ENCODE measurements at places on chromosomes 1 and 21. TPM values are rescaled to one million over a fixed set of nuclear protein-coding genes. Genes with fewer than 3 reads are reported as not detected.

GRCh38 chr1:115262886-115263285 lies 75.2 kb downstream of the NGF start:
- DNase-seq, result no peak

- DNase-seq, result no peak
Measured at GRCh38 chr1:226526801-226527595, 21.6 kb upstream of the STUM start.

GRCh38 chr1:223319905-223320580 lies 43.9 kb downstream of the SUSD4 start:
- no peak for DNase-seq

GRCh38 chr1:13469343-13469742 lies 44.5 kb downstream of the LRRC38 start:
- DNase-seq, result no peak

GRCh38 chr1:202324646-202325045 lies 17.1 kb downstream of the UBE2T start:
- DNase-seq, result no peak

LIN28A gene
- not detected for total RNA-seq

BTG3 gene
- 23.4 TPM for total RNA-seq

- DNase-seq, result no peak
Measured at GRCh38 chr1:169782596-169782995, 12.1 kb downstream of the METTL18 start.

GRCh38 chr1:231952154-231952553 lies 325.6 kb downstream of the DISC1 start:
- DNase-seq, result no peak

GRCh38 chr1:237235091-237235490 lies 193.1 kb downstream of the RYR2 start:
- no peak for DNase-seq

DNA sequence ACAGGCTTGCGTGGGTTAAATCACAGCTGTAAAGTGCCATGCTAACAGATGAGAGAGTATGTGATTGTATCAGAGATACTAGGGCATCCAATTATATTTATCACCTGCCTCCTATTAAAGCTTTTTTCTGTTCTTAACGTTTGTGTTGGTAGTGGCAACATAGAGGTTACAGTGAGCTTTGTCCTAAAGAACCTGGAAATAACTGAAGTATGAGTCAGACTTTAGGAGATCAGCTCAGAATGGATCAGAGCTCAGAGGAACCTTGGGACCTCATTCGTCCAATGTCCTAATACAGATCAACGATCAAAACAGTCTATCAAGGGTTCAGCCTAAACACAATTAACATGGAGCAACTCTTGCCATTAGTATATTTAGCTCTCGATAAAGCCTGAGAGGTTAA lies 81.0 kb downstream of the RGS7 start:
- no peak for DNase-seq

- DNase-seq, result no peak
Measured at GRCh38 chr1:9628541-9629444, 22.7 kb upstream of the PIK3CD start.

GPR157 gene
- 9.3 TPM for total RNA-seq

GRCh38 chr1:183989078-183989577 lies 48.4 kb downstream of the COLGALT2 start:
- peak; percentile 72 for DNase-seq

CD5L gene
- total RNA-seq, result not detected

DNA sequence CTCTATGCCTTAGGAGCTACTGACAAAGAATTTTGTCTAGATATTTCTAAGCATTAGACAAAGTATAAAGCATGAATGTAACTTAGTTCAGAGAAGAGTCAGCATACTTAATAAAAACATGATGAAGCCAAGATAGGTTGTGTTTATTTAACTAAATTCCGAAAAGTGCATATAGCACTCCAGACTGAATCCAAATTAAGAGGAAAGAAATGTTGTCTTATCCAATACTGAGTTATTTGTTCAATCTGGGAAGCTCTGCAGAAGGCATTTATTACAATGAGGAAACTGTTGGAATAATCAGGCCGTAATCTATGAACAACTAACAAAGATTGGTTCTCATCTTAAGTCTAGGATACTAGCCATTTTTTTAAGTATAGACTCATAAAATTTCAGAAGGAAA lies 100.2 kb downstream of the TNFSF18 start:
- peak; percentile 36 for DNase-seq

DNA sequence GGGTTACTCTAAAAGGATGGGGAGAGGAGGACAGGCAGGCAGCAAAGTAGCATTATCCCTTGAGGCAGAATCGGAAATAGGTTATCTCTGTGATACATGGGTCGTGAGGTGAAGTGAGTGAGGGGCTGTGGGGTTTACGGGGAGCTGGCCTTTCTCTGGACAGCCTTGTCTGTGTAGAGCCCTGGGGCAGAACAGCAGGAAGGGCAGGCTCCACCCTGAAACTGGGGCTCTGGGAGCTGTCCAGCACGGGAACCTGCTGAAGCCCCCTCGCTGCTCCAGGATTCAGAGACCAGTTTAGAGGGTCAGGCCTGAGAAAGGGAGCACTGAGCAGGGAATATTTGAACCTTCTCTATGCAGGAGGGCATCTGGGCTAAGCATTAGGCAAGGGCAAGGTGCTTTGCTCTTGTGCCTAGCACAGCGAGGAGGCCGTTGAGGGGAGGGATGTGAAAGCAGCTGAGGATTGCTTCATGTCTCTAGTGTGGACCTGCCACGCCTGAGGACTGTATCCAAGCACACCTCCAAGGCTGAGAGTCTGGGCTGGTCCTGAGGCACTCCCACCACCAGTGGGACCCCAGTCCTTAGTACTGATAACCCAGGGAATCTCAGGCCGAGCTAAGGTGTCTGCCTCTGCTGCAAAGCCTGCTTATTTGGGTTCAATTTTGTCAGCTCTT lies 55.8 kb downstream of the NAV1 start:
- peak; percentile 26 for DNase-seq

- DNase-seq, result no peak
Measured at GRCh38 chr21:45543371-45543709, 1.1 kb upstream of the SLC19A1 start.

SLC41A1 gene
- total RNA-seq, result 32.6 TPM

OLIG2 gene
- not detected for total RNA-seq

GRCh38 chr1:7557301-7557891 lies 213.7 kb upstream of the VAMP3 start:
- no peak for DNase-seq

GRCh38 chr1:17551755-17552234 lies 12.3 kb downstream of the ARHGEF10L start:
- peak; percentile 56 for DNase-seq

DNA sequence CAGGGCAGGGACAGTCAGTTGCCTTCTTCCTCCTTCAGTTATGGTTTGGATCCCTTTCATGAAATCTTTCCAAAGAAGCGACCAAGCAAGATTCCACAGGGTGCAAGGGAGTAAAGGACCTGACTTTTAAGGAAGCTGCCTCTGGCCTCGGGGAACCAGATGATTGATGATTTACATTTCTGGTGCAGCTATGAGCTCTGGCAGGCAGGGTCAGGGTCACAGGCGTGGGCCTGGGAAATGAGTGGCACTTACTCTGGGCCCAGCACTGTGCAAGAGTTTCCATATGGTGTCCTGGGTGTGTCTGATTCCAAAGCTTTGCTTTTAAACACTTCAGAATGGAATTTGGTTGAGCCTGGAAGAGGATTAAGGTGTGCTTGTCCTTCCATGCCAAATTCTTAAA lies 7.2 kb upstream of the CRABP2 start:
- DNase-seq, result no peak

DNA sequence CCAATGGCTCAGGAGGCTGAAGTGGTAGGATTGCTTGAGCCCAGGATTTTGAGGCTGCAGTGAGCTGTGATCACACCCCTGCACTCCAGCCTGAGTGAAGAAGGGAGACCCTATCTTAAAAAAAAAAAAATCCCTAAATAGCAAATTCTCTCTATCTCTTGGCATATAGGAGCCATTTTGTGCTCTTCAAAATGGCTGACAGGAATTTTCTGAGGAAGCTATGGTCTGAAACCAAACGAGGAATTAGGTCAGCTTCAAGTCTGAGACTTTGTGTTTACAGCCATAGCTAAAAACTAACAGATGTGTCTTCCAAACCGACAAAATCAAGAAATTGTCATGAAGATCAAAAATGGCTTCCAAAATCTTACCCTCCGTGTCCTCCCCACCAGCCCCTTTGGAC lies 10.6 kb downstream of the CD247 start:
- DNase-seq, result no peak

- no peak for DNase-seq
Measured at GRCh38 chr1:50426702-50427085, 3.5 kb upstream of the DMRTA2 start.

DNA sequence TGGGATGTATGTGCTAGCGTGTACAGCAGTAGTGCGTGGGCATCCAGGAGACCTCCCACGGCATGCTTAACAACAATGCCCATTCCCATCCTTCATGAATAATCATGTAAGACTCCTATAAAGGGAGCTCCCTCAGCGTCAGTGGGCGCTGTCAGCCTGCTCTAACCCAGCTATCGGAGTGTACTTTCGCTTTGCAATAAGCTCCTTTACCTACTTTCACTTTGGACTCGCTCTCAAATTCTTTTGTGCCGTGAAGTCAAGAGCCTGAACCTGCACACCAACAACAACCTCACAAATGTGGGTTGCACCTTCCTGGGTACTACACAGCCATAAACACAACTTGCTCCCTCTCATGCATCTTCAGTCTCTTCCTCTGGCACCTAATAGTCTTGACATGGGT lies 114.8 kb upstream of the PAXBP1 start:
- no peak for DNase-seq

AMY1A gene
- not detected for total RNA-seq

GRCh38 chr1:226457307-226457712 lies 49.4 kb upstream of the PARP1 start:
- DNase-seq, result no peak

Data from HFFc6 (cell line).